NCI-H2081 (cell line): ENCODE measurements at places on chromosomes 13 and 19.

GRCh38 chr13:102816708-102817107 is 17.8 kb downstream of the BIVM start:
- DNase-seq = no peak

DNA sequence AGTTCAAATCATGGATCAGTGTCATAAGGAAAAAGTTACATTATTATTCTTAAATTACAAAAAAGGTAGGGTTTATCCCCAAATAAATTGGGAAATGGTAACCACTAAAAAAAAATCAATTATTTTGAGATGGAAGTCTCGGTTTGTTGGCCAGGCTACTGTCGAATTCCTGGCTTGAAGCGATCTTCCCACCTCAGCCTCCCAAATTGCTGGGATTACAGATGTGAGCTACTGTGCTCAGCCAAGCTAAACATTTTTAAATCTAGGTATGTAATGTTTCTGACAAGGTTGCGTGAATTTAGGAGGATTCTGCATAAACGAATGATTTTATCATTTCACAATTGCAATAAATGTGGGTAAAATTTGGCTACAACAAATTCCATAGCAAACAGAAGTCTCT is 2.0 kb downstream of the NAA16 start:
- DNase-seq = no peak

- DNase-seq = no peak
Measured at GRCh38 chr13:43077906-43078305, 54.5 kb downstream of the DNAJC15 start.

- DNase-seq = no peak
Measured at GRCh38 chr19:58558623-58559274, 338 bp upstream of the UBE2M start.

DNA sequence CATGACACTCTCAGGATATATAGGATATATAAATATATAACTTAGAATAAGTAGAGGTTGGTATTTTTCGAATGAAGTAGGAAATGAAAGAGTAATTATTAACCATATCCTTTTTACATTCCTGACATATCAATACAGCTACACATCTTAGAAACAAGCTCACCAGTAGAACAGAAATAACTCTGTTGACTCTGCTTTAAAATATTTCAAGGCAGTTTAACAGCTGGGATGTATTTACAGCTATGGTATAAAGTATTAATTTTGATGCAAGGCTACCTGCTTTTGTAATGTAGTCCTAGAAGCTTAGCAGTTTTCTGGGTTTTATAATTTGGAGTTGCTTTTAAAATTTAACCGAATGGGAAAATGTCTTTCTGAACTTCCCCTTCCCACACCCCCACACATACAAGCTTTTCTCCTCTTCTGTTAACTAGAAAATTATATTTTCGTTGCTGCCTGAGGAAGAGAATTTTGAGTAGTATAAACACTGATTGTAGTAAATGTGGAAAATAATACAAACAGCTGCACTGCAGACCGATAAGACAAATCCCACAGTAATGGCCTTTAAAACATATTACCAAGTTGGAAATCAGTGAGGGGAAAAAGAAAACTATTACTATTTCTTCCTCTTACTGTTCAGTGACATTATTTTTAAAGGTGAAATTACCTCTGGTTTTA is 147.7 kb downstream of the GGACT start:
- DNase-seq = no peak

DNA sequence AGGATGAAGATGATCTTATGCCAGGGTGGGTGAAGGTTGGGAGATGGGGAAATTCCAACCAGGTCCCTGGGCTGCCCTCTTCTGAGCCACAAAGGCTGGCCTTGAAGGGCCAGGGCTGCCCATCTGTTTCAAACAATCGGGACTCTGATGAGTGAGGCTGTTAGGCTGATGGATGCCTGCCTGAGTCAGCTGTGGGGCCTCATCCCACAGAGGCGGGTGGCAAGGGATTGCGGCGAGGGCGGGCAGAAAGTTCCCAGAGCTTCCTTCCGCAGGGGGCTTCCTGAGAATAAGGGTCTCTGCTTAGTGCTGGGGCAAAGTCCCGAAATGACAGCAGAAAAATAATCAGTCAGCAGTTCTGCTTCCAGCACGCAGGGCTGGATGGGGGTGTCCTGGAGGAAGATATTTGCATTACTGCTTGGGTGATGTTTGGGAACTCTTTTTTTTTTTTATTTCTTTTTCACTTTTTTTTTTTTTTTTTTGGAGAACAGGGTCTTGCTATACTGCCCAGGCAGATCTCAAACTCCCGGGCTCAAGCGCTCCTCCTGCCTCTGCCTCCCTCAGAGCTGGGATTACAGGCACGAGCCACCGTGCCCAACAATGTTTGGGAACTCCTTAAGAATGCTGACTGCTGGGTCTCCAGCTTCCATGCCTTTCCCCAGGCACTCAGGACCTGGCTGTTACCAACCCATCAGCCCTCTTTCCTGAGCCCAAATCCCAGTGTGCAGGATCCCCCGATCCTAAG is 14.1 kb downstream of the SH3GL1 start:
- no peak for DNase-seq

DNA sequence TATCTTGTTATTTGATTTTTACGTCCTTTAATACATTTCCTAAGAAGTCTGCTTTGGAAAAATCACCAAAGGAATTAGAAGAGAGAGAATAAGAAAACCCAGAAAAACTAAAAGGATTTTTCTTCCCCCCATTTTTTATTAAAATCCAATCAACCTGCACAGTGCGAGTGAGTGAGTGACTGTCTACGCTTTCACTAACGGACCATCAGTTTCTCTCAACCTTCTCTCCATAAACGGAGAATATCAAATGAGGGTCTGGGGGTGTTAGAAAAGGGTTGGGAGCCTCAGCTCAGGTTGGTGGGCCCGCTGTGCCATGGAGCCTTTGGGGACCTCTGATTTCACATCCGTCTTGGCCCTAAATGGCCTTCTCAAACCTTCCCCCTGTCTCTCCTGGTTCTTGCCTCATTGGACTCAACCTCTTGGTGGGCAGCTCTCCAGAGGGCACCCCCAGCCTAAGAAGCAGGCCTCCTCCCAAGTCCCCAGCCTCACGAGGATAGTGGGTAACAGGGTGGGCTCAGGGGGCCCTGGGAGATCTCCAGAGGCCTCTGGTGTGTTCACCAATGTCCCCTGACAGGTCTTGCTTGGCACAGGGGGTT is 763 bp upstream of the LRP3 start:
- DNase-seq = no peak

DNA sequence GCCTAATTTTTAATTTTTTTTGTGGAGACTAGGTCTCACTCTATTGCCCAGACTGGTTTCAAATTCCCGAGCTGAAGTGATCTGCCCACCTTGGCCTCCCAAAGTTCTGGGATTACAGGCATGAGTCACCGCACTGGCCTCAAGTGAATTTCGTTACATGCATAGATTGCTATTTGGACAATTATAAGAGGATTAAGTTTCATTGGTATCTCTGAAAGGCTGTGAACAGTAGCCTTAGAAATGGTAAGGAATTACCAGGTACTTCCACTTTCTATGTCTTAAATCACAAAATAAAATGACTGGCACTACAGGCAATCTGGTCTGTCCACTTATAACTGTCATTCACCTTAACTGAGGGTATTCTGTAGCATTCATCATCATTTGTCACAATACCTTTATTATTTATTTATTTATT is 2.9 kb upstream of the CCDC9 start:
- no peak for DNase-seq

- no peak for DNase-seq
Measured at GRCh38 chr19:33048806-33049676, 15.6 kb downstream of the RHPN2 start.

DNA sequence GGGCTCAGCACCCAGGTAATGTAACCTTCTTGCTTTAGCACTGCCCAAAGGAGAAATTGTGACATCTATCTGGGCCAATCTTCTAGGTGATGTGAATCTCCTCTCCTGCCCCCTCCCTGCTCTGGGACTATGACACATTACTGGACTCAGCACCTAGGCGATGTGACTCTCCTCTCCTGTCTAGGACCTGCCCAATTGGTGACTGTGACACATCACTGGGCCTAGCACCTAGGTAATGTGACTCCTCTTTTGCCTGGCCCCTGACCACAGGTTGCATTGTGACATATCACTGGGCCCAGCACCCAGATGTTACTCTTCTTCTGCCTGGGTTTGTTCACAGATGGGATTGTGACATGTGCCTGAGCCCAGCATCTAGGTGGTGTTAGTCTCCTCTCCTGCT is 45.0 kb downstream of the ZNF85 start:
- no peak for DNase-seq

DNA sequence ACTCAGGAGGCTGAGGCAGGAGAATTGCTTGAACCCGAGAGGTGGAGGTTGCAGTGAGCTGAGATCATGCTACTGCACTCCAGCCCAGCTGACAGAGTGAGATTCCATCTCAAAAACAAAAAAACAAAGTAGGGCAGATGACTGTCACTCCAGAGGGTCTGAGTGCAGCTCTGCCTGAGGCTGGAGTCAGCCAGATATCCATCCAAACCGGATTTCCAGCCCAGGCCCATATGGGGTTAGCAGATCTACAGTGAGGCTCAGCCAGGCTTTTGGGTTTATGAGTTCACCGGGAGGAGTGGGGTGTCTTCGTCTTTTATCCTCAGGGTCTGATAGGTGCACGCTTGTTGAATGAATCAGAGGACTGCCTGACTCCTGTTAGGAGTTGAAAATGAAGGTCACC is 19.0 kb downstream of the LAMP1 start:
- DNase-seq = no peak

GRCh38 chr13:42279986-42280385 is 8.0 kb downstream of the AKAP11 start:
- no peak for DNase-seq

- no peak for DNase-seq
Measured at GRCh38 chr13:74528734-74529513, 394.7 kb upstream of the KLF12 start.

- DNase-seq = no peak
Measured at GRCh38 chr19:37989855-37990254, 82.8 kb downstream of the SIPA1L3 start.

DNA sequence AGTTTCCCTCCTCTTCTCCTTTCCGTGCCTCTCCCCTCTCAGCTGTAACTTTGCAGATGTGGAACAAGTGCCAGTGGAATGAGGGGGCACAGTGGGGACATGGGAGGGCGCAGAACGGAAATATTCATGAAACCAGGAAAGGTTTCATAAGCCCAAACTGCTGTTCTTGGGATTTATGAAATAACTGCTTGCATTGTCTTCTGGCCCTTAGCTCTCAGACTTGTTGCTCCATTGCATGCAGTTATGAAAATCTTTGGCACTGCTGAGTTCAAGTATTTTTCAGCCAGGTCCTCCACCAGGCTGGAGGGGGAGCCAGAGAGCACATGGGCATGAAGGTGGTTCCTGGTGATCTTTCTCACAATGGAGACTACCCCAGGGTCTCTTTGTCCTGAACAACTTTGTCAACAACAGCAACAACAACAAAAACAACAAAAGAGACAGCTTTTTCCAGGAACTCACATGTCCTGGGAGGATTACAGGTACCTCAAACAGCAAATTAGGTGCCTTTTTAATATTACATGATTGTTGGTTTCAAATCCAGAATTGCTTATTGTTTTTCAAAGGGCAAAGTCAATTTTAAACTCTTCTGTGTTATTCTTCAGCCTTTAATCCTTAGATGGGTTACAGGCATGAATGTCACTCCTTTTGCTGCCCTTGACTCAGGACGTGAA is 1.5 kb downstream of the RGCC start:
- DNase-seq = no peak

- DNase-seq = no peak
Measured at GRCh38 chr19:41356984-41357739, 3.4 kb upstream of the TGFB1 start.

- no peak for DNase-seq
Measured at GRCh38 chr19:5801796-5802619, 2.9 kb upstream of the NRTN start.

- DNase-seq = no peak
Measured at GRCh38 chr13:113110048-113110851, 4.7 kb downstream of the F7 start.

DNA sequence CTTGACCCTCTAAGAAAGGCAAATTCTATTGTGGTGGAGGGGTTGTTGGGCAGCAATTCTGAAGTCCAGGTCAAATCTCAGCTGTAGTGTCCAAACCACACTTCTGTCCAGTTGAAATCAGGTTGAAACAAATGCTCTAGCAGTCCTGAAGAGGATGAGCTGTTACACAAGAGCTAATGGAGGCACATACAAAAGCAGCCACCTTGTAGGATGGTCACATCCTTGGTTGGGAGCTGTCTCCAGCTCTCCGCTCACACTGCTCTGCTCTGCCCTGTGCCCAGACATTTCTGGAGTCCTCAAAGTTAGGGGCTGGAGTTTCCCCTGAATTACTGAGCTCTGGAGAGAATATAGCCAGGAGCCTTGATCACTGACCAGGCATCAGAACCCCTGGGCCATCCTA is 47.2 kb downstream of the GPR12 start:
- no peak for DNase-seq

DNA sequence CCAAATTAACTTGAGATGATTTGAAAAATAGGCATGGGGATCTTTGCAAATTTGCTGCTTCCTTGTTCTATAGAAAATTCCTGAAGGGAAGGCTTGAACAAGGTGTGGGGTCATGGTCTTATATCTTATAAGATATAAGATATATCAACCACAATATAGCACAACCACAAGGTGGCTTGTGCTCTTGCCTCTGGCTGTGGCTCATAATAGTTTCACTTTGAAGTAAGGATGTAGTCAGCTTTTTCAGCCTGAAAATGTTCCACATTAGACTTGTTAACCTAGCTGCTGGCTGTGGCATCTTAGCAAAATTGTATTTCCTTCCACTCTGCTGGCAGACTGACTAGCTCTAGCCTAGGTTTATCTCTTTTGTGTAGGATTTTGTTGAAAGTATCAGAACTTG is 169.7 kb downstream of the KLF5 start:
- DNase-seq = no peak

GRCh38 chr13:35473206-35473775 is 3.2 kb downstream of the MAB21L1 start:
- DNase-seq = no peak

GRCh38 chr19:15241259-15241910 is 9.1 kb upstream of the EPHX3 start:
- DNase-seq = no peak

DNA sequence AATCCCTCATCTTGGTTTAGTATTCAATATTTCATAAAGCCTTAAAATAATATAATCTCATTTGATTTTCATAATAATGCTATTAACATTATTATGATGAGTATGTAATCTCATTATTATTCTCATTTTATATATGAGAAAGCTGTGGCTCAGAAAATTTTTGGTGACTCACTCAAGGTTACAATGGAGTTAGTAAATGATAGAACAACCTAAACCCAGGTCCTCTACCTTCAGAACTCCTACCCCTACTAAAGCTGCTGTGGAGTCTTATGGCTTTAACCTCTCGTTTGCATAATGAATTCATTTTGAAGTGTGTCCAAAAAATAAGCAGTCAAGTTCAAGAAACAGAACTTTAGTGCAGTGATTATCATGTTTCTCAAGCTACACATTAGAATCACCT is 226.3 kb downstream of the TBC1D4 start:
- DNase-seq = no peak
